ENCODE measurements at places on chromosomes 4 and X.

DNA sequence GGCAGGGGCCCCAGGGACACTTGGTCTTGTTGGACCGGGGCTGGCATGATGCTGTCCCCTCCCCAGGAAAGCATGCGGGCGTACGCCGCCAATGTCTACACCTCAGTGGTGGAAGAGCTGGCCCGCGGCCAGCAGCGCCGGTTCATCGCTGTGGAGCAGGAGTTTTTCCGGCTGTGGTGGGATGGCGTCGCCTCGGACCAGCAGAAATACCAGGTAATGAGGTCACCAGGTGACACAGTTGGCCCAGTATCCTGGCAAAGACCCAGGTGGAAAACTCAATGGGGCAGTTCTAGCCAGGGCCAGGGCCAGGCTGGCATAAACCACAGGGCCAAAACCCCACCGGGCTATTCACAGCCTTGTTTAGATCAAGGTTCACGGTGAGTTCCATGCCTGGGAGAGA lies 1.5 kb downstream of the MAN2B2 start:
- no peak for DNase-seq

- DNase-seq: no peak
These were observed 136.0 kb upstream of the PABPC4L start for GRCh38 chr4:134337574-134337973.

GRCh38 chrX:115892056-115892708 lies 278.4 kb upstream of the AGTR2 start:
- no peak for DNase-seq

- DNase-seq: no peak
These were observed 5.5 kb downstream of the PROM1 start for GRCh38 chr4:16078195-16078760.

DNA sequence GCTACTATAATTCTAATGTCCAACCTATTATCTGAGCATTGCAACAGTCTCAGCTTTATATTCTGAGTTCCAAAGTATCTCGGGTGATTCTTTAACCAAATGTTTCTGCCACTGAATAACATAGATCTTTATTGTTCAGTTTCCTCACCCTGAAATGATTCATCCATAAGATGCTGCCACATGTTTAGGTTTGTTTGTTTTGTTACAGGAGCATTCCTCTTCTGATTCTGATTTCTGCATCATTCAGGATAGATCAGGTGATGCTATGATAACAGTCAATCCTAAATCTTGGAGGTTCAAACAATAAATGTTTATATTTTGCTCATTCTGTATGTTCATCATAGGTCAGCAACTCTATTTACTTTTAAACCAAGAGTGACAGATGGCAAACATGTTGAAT lies 927.6 kb downstream of the PCDH7 start:
- DNase-seq: no peak

- no peak for DNase-seq
These were observed 91.6 kb upstream of the GNPDA2 start for GRCh38 chr4:44817930-44818329.

- peak; percentile 55 for DNase-seq
These were observed 18.5 kb downstream of the UVSSA start for GRCh38 chr4:1365271-1366178.

DNA sequence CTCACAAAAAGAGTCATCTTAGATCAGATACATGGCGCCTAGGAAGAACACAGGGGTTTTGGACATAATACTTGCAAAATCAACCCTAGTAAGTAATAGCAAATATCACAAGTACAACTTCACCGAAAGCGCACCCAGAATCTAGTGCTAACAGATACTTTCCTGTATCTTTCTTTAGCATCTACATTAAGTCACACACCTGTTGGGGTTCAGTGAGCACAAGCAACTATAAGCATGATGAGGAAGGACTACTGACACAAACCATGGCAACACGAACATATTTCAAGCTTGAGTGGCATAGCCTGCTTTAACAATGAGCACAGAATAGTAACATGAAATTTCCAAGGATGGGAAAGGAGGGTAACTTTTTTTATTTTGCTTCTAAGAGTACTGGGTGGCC lies 116.1 kb downstream of the GPC3 start:
- DNase-seq: no peak

- no peak for DNase-seq
These were observed 49.3 kb downstream of the PAQR3 start for GRCh38 chr4:78889955-78890354.

- no peak for DNase-seq
These were observed 150.8 kb upstream of the DIPK2B start for GRCh38 chrX:45351478-45351877.

GRCh38 chr4:120156120-120156718 lies 89.6 kb upstream of the MAD2L1 start:
- no peak for DNase-seq

DNA sequence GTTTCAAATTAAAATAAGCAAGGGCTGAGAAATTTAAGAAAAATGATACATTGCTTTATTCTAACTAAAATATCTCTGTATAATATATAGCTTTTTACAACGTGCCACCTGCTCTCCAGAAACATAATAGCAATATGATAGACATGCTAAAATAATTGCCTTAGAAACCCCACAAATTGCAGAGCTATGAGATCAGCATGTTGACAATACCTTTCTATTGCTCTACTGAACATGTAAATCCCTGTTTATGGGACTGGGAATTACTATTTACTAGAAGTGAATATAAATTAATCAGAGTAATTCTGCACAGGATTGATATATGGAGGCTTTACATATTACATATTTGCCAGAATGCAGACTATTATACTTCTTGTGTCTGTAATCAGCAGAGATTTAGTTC lies 1831.1 kb upstream of the IGFBP7 start:
- no peak for DNase-seq

DNA sequence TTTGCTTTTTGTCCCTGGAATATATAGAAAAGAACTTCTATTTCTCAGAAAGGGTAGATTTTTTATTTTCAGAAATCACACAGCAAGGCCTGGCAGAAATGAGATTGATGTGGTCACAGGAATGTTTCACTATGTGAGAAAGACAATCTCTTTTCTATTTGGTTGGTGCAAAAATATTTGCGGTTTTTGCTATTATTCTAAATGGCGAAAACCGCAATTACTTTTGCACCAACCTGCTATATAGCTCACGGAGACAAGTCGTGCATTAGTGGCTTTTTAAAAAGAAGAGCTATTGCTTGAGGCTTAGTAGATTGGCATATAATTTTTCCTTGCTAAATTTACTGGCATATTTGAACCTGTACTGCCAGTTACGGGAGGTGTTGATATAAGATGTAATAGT lies 100.4 kb downstream of the ITM2A start:
- no peak for DNase-seq

- no peak for DNase-seq
These were observed 248.0 kb downstream of the TRIML1 start for GRCh38 chr4:188387179-188387791.

DNA sequence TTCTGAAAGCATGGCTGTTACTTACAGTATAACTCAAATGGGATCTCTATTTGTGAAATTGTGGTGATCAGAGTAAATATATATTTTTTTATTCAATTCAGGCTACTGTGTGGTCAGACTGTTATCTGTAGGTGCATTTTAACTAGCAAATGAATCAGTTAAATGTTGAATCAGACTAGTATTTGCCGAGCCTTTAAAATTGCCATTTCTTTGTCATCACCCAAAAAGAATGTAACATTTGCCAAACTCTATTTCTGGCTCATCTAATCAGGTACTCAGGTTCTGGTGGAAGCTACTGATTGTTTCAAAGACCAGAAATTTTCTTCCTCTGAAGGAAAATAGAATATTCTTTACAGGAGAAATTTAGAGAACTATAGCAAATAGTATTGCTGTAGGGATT lies 1.8 kb upstream of the NAA15 start:
- no peak for DNase-seq

DNA sequence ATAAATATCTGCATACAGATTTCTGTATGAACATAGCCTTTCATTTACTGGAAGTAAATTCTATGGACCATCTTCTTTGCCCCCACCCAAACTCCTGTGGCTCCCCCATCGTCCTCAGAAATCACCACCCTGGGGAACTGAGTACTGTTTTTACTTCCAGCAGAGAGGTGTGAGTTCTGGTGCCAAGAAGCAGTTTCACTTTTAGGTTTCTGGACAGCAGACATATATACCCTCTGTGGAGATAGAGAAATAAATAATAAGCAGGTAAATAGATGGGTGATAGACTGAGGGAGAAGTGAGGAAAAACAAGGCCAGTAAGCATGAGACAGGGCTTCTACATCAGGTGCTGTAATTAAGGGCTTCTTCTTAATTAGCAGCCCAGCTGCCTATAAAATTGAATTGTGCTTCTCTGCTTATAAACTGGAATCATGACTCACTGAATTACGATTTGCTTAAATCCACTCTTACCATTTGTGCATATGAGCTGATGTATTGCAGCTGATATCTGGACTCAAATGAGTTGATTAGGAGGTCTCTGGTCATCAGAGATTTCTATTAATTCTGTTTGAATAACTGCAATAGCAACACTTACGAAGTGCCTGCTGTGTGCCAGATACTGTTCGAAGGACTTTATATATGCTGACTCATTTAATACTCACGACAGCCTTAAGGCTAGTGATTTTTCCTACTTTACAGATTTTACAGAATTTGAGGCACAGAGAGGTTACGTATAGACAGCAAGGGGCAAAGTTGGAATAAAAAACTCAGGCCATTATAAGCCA lies 60.8 kb upstream of the DHX15 start:
- DNase-seq: no peak

All from suprapubic skin (tissue), 4 donors.